ENCODE measurements at places on chromosomes 1 and 21.
A peak's percentile ranks its signal among the peaks of the same experiment; 100 is the strongest.

- no peak for DNase-seq
Observed at GRCh38 chr1:220339581-220339980, 67.3 kb upstream of the RAB3GAP2 start.

DNA sequence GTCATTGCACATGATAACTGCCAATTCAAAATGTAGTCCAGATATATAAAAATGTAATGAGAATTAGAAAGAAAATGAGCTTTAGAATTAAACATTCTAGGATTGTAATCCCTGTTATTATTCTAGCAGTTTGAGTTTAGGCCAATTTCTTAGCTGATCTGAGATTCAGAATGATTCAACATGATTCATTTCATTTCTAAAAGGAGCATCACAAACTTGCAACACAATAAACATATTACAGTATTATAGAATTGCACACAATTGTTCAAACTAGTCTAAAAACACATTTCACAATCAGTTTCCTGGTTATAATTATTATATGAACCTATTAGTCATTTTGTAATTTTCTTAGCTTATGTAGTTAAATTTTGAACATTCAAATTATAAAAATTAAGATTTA is 43.3 kb upstream of the TSHB start:
- DNase-seq = no peak

- peak; percentile 73 for DNase-seq
Observed at GRCh38 chr1:30907481-30908315, 860 bp downstream of the SDC3 start.

DNA sequence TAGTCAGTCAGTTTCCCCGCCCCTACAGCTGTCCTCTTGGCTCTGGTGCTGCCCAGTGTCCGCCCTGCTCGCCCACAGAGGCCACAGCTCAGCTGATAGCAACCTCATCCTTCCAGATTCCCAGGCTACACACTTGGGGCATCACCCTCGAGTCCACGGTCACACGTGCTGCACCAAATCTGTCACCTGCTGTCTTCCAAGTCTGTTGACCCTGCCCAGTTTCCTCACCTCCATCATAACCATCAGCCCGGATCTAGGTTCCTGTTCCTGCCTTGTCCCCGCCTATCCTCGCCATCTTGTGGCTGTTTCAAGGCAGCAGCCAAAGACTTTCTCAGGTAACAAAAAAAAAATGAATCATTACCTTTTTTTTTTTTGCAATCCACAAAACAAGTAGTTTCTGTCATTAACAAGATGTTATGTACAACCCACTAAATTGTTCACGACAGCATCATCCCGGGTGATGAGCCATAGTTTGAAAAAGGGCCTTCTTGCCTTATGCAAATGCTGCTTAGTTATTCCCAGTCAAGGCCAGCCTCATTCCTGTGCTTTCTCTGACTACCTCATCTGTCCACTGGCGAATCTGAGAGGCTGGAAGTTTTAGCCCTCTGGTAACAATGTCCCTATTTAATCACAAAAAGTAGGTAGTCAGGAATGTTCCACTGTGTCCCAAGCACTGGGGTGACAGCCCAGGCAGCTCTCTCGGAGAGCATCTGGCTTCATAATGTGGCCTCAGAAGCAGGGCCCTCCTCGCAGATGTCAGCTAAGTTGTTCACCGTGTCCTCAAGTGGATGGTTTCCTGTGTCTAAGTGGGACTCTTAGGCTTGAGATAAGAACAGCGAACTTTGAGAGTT is 4.9 kb upstream of the MIIP start:
- DNase-seq = no peak

DNA sequence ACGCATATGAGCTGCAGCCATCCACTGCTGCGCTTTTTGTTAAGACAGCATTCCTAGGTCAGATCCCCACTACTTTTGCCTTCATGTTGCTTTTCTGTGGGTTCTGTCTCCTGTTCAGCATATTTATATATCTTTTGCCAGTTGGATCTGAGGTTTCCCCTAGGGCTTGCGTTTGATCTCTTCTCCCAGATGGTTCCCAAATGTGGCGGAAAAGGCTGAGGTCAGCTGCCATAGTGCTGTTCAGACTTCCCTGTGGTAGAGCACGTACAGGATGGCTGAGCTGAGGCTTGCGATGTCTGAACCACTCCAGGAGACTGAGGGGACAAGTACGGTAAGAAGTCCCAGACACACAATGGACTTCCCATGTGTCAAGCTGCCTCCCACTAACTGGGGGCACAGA is 39.8 kb downstream of the COL6A1 start:
- DNase-seq = no peak

Measured in coronary artery (tissue), 2 donors.